ENCODE measurements at places on chromosomes 2 and 18.

GRCh38 chr2:72111061-72111460 lies 36.6 kb downstream of the CYP26B1 start:
- no peak for DNase-seq

- no peak for DNase-seq
Measured at GRCh38 chr2:1370461-1370860, 42.8 kb upstream of the TPO start.

DNA sequence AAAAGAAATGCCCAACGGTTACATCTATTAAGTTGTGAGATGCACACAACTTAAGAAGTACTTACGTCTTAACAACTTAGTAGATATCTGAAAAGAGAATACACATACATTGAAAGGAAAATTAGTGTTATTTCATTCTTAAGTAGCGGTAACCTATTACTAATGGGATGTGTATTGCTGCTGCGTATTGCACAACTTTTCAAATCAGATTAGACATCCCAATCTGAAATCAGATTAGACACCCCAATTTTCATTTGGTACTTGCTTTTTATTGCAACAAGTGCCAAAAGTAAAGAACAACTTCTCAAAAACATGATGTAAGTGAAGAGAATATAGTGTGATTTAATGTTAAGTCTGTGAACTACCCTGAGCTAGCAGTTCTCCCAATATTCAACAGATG lies 155.5 kb downstream of the DSC3 start:
- no peak for DNase-seq

- DNase-seq = no peak
Measured at GRCh38 chr2:207525296-207525695, 4.5 kb upstream of the CREB1 start.

GRCh38 chr2:155947069-155947468 lies 385.5 kb downstream of the NR4A2 start:
- no peak for DNase-seq

Data from H9 (cell line).